Endothelial cell (in vitro differentiated cells): ENCODE measurements at places on chromosomes 6 and 20.

GRCh38 chr20:36181934-36182603 lies 27.5 kb downstream of the EPB41L1 start:
- no peak for DNase-seq

DNA sequence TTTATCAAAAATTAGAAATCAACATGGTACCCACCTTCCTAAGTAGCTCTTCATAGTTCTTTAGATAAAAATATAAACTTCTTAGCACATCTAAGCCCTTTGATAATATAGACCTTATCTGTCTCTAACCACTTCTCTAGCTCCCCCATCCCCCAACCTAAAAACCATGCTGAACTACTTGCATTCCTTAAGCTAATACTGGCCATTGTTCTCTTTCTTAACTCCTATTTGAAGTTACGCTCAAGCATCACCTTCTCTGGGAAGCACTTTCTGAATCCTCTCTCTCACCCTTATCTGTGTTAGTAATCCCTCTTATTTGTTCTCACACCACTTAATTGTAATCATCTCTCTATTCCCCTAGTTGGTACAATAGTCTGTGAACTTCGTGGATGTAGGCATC lies 153.0 kb downstream of the PHF3 start:
- DNase-seq, result no peak

- no peak for DNase-seq
Measured at GRCh38 chr6:6177754-6178153, 142.7 kb downstream of the F13A1 start.

- no peak for DNase-seq
Measured at GRCh38 chr6:38796006-38796405, 80.9 kb downstream of the DNAH8 start.

- no peak for DNase-seq
Measured at GRCh38 chr20:14375416-14375985, 38.1 kb upstream of the FLRT3 start.
